ENCODE measurements at places on chromosomes 2 and 18.

DNA sequence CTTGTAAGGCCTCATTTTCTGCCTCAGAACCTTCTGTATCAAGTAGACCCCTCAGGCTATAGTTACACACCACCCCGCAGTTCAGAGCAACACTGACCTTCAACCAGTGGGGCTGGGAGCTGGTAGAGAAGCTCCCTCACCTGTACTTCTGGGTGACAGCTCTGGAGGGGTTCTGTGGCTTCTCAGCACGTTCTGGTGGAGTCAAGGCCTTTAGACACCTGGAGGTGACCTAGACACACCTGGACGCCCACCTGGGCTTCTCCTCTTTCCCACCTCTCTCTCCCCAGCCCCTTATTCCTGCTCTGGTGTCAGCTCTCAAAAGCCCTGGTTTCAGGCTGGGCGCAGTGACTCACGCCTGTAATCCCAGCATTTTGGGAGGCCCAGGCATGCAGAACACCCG, 7.3 kb upstream of the CIB4 start:
- no peak for DNase-seq

GRCh38 chr18:76553715-76554546, 58.9 kb upstream of the ZNF516 start:
- no peak for DNase-seq

- DNase-seq: no peak
Measured at GRCh38 chr2:33158482-33159003, 211.8 kb downstream of the LTBP1 start.

DNA sequence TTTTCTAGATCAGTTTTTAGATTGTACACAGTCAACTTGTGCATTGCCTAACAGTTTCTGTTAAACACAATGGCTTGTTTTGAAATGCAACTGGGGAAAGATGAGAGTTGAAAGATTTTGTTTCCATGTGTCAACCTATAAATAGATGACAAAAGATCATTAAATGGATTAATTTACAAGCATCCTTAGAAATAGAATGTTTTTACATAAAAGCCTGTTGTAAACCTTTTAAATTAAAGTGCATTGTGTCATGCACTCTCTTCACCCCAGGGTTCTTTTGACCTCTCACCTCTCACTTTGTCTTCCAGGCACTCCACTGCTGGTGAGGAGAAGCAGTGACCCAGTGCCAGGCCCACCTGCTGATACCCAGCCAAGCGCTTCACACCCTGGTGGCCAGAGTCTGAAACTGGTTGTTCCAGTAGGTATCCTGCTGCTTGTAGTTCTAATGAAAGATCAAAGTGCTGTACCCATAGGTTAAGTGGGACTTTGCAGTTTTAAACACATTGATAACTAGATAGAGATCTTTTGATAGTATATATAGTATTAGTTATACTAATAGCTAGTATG, 502.1 kb downstream of the PARD3B start:
- DNase-seq: no peak

DNA sequence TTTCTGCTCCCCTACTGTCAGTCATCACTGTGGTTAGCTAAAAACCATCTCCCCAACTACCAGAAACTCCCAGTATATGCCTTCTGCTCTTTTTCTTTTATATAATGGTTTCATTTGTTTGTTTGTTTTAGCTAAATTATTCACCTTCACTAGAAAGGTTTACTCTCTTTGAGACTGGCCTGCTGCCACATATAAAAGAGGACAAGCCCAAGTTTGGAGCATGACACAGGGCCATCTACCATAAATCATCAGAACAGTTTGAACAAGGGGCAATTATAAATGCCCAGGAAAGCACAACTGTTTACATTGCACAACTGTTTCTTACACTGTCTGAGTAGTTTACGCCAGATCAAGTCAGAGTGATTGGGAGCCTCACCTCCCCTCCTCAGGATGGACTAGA, 471.0 kb upstream of the PIK3C3 start:
- no peak for DNase-seq

GRCh38 chr2:24459224-24460161, 31.6 kb upstream of the NCOA1 start:
- no peak for DNase-seq

All from effector memory CD4-positive, alpha-beta T cell (primary cell).